Lower leg skin (tissue), 4 donors: ENCODE measurements at places on chromosomes 6 and 20.

GRCh38 chr6:135522965-135523692, 25.6 kb upstream of the AHI1 start:
- no peak for DNase-seq

- no peak for DNase-seq
These were observed 83.2 kb upstream of the EYA2 start for GRCh38 chr20:46811224-46812084.

DNA sequence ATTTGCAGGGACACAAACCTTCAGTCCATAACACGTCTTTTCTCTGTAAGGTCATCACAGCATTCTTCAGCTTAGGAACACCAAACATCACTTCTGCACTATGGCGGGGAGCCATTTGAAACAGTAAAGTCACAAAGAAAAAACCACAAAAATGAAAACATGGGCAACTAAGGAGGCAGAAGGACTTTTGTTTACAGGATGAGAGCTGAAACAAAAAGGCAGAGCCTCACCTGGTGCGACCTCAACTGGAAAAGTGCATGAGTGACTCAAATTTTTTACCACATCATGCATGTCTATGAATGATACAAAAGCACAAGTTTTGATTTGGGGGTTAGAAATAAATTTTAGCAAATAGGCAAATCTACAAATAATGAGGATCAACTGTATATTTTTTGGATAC, 68.2 kb upstream of the TNFAIP3 start:
- DNase-seq: no peak

DNA sequence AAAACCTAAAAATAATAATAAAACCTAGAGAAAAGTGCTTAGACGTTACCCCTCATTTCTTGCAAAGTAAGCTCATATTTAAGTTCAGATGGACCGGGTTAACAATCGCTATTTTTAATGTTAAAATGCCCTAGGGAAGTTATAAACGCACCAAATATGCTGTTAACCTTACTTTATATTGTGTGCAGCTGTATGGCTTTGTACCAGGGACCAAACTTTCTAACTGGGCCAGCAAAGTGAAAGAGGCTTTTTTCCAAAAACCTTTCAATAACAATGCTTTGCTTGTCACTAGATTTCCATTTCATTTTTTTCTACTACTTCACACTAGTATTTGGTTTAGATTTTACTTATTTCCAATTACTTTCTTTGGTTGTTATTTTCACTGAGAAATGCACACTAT, 248.5 kb downstream of the FOXC1 start:
- DNase-seq: no peak

DNA sequence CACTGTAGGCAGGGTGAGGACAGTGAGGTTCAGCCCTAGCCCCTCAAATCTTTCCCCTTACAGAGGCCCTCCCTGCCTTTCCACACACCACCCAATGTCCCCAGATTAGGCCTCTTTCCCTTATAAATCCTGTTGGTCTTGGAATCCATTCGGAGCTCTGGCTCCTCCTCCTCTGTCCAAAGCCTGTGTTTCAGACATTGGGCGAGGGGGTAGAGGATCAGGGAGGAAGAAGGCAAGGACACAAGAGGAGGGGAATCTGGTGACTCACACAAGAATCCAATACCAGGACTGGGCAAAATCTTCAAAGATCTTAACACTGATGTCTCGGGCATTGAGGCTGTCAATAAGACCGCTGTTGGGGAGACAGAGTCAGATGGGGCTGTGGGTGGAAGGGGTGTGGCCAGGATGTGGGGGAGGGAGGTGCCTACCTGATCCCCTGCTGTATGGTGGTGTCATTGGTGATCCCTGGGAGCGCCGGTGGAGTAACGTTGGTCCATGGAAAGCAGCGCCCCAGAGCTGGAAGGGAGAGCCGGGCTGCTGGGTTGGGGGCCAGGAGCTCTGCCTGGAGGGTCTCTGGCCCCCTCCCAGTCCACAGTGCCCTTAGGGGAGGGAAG, 7.6 kb downstream of the SLC44A4 start:
- DNase-seq: no peak

- no peak for DNase-seq
These were observed 43.7 kb downstream of the HDGFL1 start for GRCh38 chr6:22613051-22613450.

- DNase-seq: no peak
These were observed 3.5 kb upstream of the EFHC1 start for GRCh38 chr6:52416629-52417151.

- no peak for DNase-seq
These were observed 379.8 kb upstream of the CDH4 start for GRCh38 chr20:60872224-60872623.

GRCh38 chr20:56845546-56846086, 216.5 kb downstream of the TFAP2C start:
- no peak for DNase-seq

- DNase-seq: peak; percentile 66
These were observed 43.1 kb downstream of the SLC17A5 start for GRCh38 chr6:73610444-73611275.
